ENCODE measurements at places on chromosomes 2 and 18. TPM values are rescaled to one million over a fixed set of nuclear protein-coding genes. Genes with fewer than 3 reads are reported as not detected.

The LBH gene
- total RNA-seq, result 285 TPM

The RUFY4 gene
- not detected for total RNA-seq

The CTLA4 gene
- not detected for total RNA-seq

The FLACC1 gene
- 2.3 TPM for total RNA-seq

The DNAH7 gene
- 0.89 TPM for total RNA-seq

The PKDCC gene
- total RNA-seq, result 9.9 TPM

The ALPI gene
- total RNA-seq, result not detected

The SLC19A3 gene
- total RNA-seq, result 0.65 TPM

The IL36RN gene
- total RNA-seq, result not detected

The FAM110C gene
- total RNA-seq, result not detected

The SCYGR1 gene
- total RNA-seq, result not detected

- DNase-seq, result no peak
Measured at GRCh38 chr2:229669841-229670240, 44.5 kb downstream of the DNER start.

DNA sequence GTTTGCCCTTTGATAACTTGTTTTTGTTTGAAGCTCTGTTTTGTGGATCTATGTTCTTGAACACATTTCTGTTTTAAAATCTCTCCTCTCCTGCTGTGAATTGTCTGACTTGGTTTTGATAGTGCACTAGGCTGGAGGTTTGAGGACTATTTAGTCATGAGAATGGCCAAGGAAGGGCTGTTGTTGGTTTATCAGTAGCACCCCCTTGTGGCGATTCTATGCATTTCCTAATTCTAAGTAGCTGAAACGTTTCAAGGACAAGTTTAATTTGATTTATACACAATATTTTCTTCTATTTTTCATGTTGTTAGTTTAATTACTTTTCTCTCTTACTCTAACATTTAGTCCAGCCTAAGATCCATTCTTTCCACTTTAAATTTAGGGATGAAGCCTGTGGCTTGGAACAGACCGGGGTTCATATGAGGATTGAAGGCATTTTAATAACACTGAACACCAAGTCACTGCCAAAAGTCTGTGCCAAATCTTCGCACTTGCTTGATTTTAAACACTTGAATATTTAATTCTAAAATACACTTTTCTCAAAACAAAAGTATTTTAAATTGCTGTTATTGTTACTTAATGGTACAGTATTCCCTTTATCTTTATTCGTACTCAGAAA is 166.0 kb downstream of the SOCS6 start:
- DNase-seq, result peak; percentile 85

DNA sequence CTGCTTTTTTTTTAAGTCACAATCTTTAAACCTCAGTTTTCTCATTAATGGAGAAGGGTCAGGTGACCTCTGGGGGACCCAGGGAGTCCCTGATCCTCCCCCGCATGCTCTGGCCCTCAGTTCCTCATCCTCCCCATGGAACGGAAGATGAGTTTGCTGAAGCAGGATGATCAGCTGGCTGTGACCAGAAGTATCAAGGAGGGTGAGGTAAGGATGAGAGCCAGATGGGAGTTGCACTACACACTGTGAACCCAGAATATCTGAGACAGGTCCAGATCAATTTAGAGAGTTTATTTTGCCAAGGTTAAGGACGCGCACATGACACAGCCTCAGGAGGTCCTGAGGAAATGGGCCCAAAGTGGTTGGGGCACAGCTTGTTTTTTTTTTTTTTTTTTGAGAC is 3.8 kb downstream of the CATIP start:
- DNase-seq, result no peak

DNA sequence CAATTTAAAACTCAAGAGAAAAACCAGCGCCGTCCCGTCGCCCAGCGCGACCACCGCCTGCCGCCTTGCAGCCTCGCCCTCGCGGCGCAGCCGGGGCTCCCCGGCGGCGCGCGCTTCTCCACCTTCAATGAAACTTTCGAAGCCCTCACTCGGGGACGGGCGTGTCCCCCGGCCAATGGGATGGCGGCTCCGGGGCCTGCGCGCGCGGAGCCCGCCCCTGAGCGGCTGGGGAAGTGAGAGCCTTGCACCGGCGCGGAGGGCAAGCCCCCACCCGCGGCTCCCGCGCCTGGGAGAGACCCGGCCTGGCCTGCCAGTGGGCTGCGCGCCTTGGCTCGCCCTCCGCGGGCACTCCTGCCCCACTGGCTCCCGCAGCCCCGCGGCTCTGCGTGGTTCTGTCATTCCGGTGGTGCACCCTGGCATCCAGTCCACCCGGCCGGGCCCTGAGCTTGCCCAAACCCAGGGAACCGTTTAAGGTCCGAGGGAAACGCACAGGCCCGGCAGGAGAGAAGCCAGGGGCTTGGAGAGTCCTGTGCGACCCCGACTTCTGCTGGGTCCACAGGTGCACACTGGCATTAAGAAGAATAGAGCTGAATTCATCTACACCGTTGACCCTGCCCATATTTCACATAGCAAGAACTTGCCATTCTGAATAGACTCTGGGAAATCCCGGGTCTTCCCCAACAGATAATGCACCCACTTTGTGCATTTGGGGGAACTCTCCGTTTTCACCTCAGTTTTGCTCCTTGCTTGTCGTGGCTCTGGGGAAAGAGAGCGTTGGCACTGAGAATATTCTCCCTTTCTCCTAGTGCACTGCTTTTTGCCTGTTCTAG is at the start of gene PIEZO2:
TSS of gene PIEZO2 (minus strand) at position 129 of the 830 bp plus-strand sequence. CDS start 981 bp downstream, outside the sequence.
- DNase-seq, result peak; percentile 57

DNA sequence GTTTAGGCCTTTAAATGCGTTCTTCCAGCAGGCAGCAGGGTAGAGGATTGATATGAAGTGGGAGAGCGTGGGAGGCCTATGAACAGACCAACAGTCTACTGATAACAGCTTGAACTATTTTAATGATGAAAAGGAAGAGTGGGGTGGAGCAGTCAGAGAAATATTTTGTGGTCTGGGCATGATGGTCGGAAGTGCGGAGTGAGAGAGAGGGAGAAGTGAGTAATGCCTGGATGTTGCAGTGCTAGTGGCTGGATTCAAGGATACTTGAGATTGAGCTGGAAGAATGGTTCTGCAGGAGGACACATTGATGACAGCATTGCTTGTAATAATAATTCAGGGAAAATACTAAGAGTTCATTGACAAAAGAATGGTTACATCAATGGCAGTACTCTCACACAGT is 151.0 kb upstream of the DAPL1 start:
- peak; percentile 44 for DNase-seq

DNA sequence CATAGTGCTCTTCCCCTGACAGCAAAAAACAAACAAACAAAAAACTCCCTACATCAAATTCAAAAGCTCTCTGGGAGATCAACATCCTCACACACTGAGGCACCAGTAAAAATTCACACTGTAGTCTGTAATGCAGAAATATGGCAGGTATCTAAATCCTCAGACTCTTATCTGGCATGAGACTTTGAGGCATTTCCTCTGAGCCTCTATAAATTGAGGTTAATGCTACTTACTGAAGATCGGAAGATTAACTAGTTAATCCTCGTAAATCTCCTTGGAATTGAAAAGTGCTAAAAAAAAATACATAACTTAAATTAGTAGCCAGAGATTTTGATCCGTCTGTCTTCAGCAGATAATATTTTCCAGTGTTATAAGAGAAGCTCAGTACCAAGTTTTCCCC is 65.0 kb downstream of the AP1S3 start:
- no peak for DNase-seq

DNA sequence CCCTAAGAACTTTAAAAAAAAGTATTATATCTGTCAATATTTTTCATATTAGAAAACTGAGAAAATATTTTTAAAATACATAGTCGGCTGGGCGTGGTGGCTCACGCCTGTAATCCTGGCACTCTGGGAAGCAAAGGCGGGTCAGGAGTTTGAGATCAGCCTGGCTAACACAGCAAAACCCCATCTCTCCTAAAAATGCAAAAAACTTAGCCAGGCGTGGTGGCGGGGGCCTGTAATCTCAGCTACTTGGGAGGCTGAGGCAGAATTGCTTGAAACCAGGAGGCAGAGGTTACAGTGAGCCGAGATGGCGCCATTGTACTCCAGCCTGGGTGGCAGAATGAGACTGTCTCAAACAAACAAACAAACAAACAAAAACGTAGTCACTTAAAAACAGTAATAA is 5.1 kb upstream of the KCMF1 start:
- no peak for DNase-seq

GRCh38 chr2:235135195-235135965 is 183.6 kb downstream of the SH3BP4 start:
- no peak for DNase-seq

- no peak for DNase-seq
Measured at GRCh38 chr2:45729753-45730512, 78.5 kb downstream of the PRKCE start.

DNA sequence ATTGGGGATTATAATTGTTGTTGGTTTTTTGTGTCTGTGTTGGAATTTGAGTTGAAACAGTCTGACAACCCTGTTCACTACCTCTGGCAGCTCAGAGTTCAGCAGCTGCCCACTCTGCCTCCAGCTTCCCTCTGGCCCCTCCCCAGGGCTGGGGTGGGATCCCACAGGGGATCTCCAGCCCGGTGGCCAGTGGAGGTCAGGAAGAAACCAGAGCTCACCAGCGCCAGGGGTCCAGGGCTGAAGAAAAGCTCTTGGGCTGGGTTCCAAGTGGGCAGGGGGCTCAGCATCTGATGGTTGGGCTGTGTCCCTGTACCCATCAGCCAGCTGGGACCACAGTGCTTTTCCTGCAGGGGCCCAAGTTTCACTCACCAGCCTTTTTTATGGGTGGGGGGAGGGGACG is 16.5 kb upstream of the NCL start:
- DNase-seq, result no peak

DNA sequence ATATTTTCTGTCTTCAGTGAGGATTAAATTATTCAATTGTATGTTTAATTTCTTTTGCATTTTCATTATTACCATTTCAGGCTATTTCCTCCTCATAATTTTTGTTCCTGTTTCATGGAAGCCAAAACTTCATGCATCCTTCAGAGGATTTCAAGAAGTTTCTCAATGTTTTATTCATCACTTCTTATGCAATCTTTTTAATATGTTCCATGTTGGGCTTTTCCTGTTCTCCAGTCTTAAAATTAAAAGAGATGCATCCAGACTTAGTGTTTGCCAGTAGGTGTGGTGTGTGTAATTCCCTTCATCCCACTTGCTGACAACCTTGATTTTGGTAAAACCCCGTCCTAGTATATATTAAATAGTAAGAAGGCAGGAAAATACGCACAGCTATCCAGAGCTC is 190.0 kb downstream of the EN1 start:
- DNase-seq, result peak; percentile 58

- no peak for DNase-seq
Measured at GRCh38 chr2:80887841-80888378, 583.4 kb upstream of the LRRTM1 start.

- DNase-seq, result peak; percentile 32
Measured at GRCh38 chr2:54523324-54523959, 67.3 kb downstream of the SPTBN1 start.

DNA sequence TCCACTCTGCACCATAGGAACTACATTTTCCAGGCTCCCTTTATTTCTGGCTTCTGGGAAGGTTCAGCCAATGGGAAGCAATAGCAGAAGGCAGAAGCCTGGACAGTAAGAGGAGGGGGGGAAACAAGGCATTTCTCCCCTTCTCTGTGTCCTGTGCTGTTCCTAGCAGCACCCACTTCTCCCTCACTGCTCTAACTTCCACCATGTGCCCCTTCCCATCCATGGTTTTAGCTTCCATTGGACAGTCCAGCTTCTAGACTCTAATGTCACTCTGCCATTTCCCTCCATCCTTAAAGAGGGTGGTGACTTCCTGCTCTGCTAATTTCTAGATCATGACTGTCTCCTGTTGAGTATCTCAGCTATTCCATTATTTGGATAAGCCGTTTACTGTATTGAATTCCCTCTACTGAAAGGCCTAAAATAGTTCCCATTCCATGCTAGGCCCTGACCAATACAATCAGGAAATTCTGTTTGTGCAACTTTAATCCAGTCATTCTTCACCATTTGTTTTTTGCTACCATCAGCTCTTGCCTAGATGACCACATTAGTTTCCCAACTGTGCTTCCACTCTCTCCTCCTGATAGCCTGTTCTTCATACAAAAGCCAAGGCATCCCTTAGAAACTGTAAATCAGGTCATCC is 20.8 kb upstream of the LYPD1 start:
- DNase-seq, result no peak

DNA sequence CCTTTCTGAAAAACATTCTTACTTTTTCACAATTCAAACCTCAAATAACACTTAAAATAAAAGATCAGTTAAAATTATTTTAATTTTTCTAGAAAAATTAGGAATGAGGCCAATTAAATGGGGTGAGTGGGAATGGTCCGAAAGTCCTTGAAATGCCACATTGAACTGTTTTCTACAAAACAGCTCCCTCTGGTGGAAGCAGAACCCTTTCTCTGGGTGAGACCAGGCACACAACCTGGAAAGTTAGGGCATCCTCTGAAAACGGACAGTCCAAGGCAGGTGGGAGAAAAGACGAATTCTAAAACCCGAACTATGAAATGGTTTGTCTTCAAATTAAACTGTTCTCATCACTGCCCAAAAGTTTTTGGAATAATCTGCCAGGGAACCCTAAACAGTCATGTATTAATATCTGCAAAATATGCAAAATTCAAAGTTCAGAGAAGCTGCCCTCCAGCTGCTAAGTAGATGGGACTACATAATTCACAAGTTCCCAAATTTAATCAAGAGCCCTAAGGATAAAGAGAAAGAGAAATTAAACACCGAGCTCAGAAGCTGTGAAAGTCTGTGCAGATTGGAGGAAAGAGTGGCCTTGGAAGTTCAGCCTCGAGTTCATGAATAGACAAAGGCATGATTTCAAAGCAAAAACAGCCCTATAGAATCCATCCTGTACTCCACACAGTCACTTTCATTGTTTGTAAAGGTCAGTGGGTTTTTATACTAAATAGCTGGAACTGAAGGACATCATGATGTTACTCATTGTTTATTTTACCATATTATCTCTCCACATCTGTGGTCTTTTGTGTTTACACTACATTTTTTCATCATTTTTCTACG is 108.3 kb downstream of the PIEZO2 start:
- peak; percentile 72 for DNase-seq

GRCh38 chr2:76197842-76198448 is 487.2 kb upstream of the GCFC2 start:
- DNase-seq, result peak; percentile 59

DNA sequence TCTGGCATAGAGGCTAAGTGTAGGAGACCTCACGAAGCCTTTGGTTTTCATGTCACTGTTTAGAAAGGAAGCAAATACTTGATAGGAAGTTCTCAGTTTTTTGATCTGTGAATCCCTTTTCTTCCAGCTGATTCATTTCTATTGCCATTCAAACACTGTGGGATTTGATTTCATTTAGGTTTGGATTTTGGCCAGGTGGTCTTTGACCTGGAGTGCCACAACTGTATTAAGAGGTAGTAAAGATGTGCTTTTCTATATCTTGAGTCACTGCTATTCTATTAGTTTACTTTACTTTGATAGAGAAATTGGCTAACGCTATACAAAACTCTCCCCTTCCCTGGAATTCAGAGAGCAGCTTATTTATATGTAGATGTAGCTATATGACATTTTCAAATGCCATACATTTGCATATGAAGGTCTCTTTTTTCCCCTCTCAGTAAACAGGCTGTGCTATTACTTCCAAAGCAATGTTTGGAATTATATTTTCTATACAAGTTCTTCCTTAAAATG is 132.4 kb upstream of the CAVIN2 start:
- DNase-seq, result no peak

Data from GM23248 (cell line).